ENCODE measurements at places on chromosomes 3 and 15.

- no peak for DNase-seq
Measured at GRCh38 chr3:131714585-131715220, 211.9 kb upstream of the MRPL3 start.

- DNase-seq, result no peak
Measured at GRCh38 chr3:140316466-140316865, 361.4 kb upstream of the TRIM42 start.

DNA sequence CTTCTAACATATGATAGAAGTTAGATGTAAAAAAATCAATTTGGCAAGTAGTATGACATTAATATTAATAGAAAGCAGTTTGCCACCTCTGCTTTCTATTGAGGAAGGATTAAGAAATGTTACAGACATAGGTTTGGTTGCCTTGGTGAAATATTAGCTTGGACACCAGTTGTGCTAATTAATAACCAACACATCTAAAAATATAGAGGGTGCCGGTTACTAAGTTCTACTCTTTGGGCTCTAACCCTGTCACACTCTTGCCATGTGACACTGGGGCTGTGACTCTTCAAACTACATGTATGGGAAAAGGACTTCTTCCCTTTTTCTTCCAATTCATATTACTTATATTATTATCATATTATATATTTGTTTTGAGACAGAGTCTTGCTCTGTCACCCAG is 64.4 kb downstream of the TRIM71 start:
- DNase-seq, result no peak

DNA sequence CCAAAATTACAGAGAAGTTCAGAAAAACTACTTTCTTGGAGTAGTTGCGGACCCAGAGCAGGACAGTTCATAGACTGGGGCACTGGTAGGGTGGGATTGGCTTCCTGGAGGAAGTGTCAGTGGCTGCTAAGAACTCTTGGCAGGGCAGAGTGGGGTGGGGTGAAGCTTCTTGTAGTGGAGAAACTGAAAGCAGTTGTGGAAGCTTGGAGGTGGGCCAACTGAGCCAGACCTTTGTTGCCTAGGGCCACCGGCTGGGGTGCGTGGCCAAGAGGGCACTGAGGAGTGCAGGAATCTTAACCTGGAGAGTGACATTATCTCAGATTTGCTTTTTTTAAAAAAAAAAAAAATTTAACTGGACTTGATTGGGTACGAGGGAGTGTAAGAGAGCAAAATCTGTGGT is 3.1 kb downstream of the KAT2B start:
- DNase-seq, result no peak

DNA sequence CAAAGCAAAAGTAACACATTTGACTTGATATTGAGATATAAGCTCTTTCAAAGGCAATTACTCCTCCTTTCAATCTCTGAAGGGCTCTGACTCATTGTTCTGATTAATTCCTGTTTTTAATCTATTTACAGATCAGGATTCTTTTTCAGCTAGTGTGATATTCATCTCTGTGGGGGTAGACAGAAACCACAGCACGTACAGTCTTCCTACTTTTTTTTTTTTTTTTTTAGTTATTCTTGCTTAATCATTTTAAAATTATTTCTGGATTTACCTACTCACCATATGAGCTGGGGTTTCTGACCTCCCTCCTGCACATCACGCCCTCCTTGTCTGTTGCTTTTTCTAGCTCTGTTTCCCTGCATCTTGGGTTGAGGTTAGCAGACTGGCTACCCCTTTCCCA is 1.4 kb downstream of the CNTN3 start:
- no peak for DNase-seq

DNA sequence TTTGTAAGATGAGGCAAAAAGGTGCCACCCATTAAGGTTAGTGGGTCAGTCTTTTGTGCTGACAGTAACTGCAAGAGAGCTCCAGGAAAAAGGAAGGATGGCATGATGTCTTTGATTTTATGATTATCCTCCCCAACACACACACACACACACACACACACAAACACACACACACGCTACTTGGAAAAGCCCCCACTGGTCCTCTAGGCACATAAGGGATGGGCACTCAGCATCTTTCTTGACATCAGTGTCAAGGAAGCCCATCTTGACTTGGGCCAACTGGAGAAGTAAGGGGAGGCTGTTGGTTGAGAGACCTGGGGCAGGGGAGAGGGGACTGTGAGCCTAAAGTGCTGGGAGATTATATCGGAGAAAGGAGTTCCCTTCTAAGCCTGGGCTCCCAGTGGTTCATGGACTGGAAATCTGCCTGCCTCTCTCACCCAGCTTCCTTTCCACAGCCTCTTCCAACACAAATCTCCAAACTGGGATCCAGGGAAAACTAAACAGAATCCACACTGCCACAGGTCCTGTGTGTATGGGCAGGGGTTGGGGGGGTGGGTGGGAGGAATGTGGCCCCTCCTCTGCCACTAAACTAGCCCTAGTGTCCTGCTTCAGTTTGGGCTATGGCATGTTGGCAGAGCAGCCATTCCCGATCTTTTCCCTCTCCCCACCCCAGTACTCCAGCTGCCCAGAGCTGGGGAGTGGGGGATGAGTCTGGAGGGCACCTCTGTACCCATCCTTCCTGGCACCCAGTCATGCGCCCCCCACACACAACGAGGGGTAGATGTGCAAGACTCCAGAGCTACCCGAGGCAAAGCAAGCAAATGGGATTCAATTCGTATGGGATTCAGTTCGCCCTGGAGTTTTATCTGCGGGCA is 1.6 kb downstream of the AMOTL2 start:
- peak; percentile 63 for DNase-seq

DNA sequence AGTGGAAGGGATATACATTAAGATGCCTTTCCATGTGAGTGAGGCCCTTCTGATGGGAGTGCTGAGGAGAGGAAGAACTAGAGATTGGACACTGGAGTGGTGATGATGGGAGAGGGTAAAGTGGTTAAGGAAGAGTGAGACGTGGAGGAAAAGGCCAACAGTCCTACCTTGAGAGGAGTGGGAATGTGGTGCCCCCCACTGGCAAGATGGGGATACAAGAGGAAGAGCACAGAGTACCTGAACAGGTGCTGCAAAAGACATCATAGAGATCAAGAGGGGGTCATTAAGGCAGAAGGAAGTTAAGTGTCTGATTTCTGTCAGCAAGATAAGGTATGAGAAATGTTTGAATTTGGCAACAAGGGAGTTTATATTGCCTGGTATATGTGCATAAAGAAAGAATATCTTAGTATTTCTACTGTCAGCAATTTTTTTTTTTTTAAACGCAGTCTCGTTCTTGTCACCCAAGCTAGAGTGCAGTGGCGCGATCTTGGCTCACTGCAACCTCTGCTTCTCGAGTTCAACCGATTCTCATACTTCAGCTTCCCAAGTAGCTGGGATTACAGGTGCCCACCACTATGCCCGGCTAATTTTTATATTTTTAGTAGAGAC is 34.0 kb downstream of the ARIH2 start:
- DNase-seq, result no peak

GRCh38 chr15:37788767-37789396 is 145.6 kb upstream of the TMCO5A start:
- DNase-seq, result no peak

GRCh38 chr3:16741890-16742289 is 136.7 kb upstream of the DAZL start:
- no peak for DNase-seq

DNA sequence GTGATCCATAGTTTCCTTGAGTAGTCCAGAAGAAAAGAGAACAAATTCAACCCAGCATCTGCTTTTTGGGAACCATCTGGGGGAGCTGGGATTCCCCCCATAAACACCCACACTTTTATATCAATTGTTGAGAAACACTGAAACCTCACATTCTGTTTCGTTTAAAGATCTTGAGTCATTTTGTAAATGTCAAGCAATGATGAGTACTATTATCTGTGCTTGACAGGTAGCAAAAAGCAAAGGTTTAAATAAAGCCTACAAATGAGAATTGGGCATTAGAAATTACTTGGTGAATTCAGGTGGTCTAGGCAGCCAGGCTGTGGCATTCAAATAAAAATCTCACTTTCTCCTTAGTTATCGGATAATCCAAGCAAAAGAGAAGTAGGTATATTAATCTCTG is 75.7 kb downstream of the TMEM266 start:
- DNase-seq, result no peak

DNA sequence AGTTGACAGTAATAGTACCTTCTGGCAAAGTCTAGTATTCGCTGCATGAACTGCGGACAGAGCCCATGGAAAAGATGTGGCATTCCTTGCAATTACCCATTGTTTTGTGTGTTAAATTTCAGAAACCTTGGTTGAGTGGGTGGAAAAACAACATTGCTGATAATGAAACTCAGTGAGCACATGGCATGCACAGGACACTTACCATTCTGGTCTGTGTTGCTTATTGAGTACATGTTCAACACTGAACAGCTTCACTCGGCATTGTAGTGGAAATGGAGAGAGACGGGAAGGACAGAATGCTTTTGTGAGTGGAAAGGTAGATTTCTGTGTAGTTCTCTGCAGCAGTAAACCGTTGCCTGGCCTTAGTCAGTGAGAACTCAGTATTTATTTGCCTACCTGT is 165.3 kb downstream of the FNDC3B start:
- no peak for DNase-seq

- no peak for DNase-seq
Measured at GRCh38 chr3:72159487-72159886, 374.5 kb upstream of the PROK2 start.
